ENCODE measurements at places on chromosomes 4 and X.

GRCh38 chr4:118823471-118823870, 12.5 kb downstream of the SEC24D start:
- no peak for DNase-seq

GRCh38 chrX:26352891-26353430, 137.0 kb downstream of the MAGEB5 start:
- no peak for DNase-seq

DNA sequence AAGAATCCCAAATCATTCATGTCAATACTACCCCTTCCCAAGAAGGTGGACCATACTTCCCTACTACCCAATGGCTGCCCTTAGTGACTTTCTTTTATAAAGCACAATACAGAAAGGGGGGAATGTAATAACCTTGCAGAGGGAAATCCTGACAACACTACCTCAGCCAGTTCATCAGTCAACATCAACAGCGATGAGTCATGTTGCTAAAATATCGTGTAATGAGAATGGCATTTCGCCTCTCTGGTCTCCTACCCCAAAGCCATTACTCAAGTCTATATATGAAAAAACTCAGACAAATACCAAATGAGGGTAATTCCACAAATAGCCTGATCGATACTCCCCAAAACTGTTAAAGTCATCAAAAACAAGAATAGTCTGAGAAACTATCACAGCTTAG, 3.3 kb upstream of the MAGEA8 start:
- no peak for DNase-seq

DNA sequence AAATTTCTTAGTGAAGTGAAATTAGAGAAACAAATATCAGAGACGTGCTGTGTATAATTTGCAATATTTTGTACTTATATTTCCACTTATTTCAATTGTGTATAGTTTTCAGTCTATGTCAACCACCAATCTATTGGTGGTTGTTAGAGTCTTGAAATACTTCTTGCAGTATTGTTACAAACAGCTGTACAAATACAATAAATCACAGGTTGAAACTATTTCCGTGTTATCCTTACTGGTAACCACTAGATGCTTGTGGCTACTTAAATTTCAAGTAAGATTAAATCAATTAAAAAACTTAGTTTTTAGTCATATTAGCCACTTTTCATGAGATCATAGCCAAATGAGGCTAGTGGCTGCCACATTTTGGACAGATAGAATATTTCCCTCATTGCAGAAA, 520.5 kb downstream of the GBA3 start:
- no peak for DNase-seq

DNA sequence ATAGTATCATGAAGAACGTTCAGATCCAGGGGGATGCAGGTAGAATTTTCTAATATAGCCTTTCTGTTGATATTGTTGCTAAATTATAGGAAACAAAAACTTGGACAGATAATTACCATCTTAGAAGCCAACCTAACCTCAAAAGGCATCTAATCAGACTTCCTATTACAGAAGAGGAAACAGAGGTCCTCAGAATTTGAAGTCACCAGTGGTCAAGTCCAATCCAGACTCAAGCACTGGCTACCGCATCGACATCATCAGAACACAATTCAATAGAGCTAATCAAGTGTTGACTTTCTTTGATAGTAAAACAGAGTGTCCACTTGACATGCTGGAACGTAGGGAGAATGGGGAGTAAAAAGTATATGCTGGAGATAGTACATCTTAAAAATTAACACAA, 10.3 kb upstream of the ATP10D start:
- DNase-seq: no peak

DNA sequence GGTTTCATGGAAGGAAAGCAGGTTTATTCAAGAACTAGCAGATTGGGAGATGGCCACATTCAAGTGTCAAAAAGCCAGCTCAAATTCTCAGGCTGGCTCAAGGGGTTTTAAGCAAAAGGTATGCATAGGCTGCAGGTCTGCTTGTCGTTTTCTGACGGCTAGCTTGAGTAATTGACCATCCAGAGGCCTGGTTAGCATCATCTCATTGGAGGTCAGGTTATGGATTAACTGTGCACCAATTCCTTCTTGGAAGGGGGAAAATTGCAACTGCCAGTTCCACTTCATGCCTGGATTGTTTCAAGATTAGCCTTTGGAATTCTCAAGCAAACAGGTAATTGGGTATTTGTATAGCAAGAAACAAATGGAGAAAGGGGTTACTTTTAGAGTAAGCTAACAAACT, 62.1 kb downstream of the FUNDC1 start:
- DNase-seq: no peak

DNA sequence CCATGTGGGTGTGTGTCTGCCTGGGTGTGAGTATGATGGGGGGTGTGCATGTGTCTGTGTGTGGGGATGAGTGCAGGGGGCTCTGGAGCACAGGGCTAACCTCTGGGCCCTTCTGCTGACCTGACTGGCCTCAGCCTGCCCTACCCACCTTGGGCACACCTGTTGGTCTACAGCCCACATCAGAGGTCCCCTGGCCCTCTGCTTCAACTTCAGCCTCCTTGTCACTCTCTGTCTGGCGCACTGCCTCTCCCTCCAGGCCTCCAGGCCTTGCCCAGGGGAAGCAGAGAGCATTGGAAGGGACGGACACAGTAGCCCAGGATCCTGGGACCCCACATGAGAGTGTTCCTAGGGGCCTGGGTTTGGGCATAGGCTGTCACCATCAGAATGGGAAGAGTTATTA, 115.4 kb downstream of the EFNB1 start:
- no peak for DNase-seq

DNA sequence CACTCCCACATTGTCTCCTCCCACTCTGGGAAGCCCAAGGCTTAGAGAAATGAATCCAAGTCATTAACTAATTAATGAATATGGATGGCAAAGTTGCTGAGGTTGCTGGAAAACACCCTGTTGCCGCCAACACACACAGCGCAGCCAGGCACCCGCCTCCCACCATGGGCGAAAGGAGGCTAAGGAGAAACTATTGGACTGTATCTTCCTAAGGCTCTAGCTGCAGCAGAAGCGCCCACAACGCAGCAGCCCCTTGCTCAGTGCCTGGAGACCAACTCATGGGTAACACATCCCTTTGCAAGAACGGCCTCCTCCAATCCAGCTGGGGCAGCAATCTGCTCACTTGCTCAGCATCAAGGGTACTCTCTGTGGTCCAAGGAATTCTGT, 34.2 kb downstream of the TSC22D3 start:
- no peak for DNase-seq

- DNase-seq: no peak
Observed at GRCh38 chr4:129917651-129918050, 821.7 kb downstream of the C4orf33 start.

GRCh38 chr4:24915121-24915922, 2.5 kb upstream of the CCDC149 start:
- no peak for DNase-seq

- no peak for DNase-seq
Observed at GRCh38 chr4:56356650-56357049, 30.6 kb downstream of the AASDH start.

DNA sequence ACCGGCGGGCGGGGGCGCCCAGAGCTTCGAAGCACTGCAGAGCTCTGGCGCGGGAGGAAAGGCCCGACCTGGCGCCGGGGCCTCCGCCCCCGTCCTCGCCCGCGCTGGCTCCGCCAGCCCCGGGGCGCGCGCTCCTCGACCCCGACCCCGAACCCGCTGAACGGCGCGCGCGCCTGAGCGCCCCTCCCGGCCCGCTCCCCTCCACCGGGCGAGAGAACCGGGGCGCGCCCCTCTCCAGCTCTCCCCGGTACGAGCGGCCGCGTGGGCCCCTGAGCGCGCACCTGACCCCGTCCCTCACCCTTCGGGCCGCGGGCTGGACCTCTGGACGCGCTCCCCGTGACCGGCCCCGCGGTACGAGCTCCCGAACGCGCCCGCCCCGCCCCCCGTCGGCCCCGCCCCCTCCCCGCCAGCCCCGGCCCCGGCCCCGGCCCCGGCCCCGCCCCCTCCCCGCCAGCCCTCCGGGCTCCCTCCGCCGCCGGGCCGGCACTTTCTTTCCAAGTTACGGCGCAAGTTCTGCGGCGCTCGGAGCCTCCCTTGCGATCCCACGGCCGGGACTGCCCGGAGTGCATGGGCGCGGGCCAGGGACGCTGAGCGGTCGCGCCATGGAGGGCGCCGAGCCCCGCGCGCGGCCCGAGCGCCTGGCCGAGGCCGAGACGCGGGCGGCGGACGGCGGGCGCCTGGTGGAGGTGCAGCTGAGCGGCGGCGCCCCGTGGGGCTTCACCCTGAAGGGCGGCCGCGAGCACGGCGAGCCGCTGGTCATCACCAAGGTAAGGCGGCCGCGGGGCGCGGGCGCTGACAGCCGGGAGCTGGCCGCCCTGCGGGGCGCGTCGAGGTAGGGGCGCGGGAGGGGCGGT, at the start of gene SHROOM2:
TSS of gene SHROOM2 (plus strand) at position 486 of the 854 bp plus-strand sequence. CDS start at position 603, 117 bp downstream.
- no peak for DNase-seq

- no peak for DNase-seq
Observed at GRCh38 chr4:169826634-169827187, 69.0 kb upstream of the HPF1 start.

DNA sequence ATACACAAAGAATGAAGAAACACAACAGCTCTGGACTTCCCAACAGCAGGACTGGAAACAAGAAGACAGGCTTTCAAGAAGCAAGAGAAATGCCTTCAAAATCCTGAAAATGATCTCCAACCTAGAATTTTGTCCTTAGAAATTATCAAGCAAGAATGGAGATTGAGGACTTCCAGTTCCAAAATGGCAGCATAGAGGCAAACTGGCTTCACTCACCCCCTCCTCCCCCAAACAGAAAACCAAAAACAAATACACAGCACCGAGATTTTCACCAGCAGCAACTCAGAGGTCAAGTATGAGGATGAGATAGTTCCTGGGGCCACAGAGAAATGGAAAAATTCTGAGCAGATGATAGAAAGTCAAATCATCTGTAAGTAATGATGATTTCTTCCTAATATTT, 40.5 kb upstream of the LRBA start:
- DNase-seq: no peak
